ENCODE measurements at places on chromosomes 7 and 10. TPM values are rescaled to one million over a fixed set of nuclear protein-coding genes. Genes with fewer than 3 reads are reported as not detected.

- no peaks in the 10 kb centered on the region for H3K27me3 ChIP-seq
- H3K36me3 ChIP-seq, result no peaks in the 10 kb centered on the region
- peaks cover 7% of the 10 kb centered on the region for H3K4me1 ChIP-seq
- H3K27ac ChIP-seq, result no peak overlapping the region
Measured at GRCh38 chr10:12489357-12489756, 140.0 kb downstream of the CAMK1D start.

- no peaks in the 10 kb centered on the region for H3K36me3 ChIP-seq
- no peaks in the 10 kb centered on the region for H3K27me3 ChIP-seq
- H3K27ac ChIP-seq, result no peak overlapping the region
- no peak overlapping the region for H3K4me3 ChIP-seq
- DNase-seq, result no peak
Measured at GRCh38 chr10:118629211-118629610, 33.8 kb upstream of the PRLHR start.

VPS50 gene
- 18.2 TPM for total RNA-seq

- no peaks in the 10 kb centered on the region for H3K4me1 ChIP-seq
- no peak for DNase-seq
- H3K36me3 ChIP-seq, result no peaks in the 10 kb centered on the region
- no peak overlapping the region for H3K4me3 ChIP-seq
- H3K27ac ChIP-seq, result no peak overlapping the region
Measured at GRCh38 chr10:126179637-126180036, 208.6 kb downstream of the ADAM12 start.

GRCh38 chr7:33959676-33960075 is 54.3 kb downstream of the BMPER start:
- H3K4me3 ChIP-seq, result no peak overlapping the region
- DNase-seq, result no peak
- H3K27me3 ChIP-seq, result no peaks in the 10 kb centered on the region
- no peaks in the 10 kb centered on the region for H3K4me1 ChIP-seq
- no peak overlapping the region for H3K27ac ChIP-seq

- no peaks in the 10 kb centered on the region for H3K27me3 ChIP-seq
- no peak for DNase-seq
- H3K4me1 ChIP-seq, result no peaks in the 10 kb centered on the region
- no peak overlapping the region for H3K4me3 ChIP-seq
Measured at GRCh38 chr7:15628876-15629275, 57.6 kb downstream of the MEOX2 start.

MMP21 gene
- 0.37 TPM for total RNA-seq

MYH16 gene
- not detected for total RNA-seq

DNA sequence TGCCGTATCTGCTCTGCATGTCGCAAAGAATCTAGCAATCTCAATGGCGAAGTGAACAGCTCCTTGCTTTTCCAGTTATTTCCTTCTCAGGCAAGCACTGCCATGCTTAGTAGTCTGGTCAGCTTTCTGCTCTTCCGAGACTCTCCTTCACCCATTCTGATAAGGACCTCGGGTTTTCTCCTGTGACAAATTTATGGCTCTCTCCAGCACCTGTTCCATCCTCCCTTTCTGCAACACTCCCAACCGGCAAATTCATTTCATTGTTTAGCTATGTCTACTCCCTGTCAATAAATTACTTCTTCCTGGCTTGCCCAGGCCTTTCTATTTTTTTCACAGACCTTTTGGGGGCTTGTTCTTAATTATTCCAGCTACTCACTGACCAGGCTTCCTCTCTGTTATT is 252.6 kb downstream of the SORCS3 start:
- no peak for DNase-seq
- no peaks in the 10 kb centered on the region for H3K4me1 ChIP-seq
- no peaks in the 10 kb centered on the region for H3K36me3 ChIP-seq
- no peak overlapping the region for H3K27ac ChIP-seq

TMEM130 gene
- total RNA-seq, result not detected

DNA sequence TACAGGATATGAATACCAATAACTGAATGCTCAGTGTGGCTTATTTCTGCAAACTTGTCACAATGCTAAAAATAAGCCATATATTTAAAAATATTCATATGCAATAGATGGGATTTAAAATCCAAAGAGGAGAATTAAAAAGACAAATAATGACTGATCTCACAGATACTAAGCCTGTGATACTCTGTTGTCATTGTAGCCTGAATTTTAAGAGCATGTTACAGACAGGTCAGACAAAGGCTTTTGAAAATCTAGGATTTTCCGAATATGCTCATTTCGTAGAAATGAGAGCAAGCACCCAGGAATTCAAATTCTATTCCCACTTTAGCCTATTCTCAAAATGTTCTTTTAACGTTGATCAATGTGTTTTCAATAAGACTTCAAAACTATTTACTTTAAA is 269.7 kb downstream of the PCDH15 start:
- H3K27me3 ChIP-seq, result no peaks in the 10 kb centered on the region
- H3K36me3 ChIP-seq, result no peaks in the 10 kb centered on the region
- DNase-seq, result no peak
- no peaks in the 10 kb centered on the region for H3K4me1 ChIP-seq
- H3K27ac ChIP-seq, result no peak overlapping the region

SFXN4 gene
- 34.1 TPM for total RNA-seq

OR13A1 gene
- under 0.01 TPM for total RNA-seq

GJD4 gene
- not detected for total RNA-seq

XRCC2 gene
- 0.33 TPM for total RNA-seq

GRCh38 chr7:17732083-17732482 is 208.2 kb downstream of the SNX13 start:
- DNase-seq, result no peak
- no peak overlapping the region for H3K27ac ChIP-seq
- H3K27me3 ChIP-seq, result no peaks in the 10 kb centered on the region
- H3K4me1 ChIP-seq, result no peaks in the 10 kb centered on the region
- no peaks in the 10 kb centered on the region for H3K36me3 ChIP-seq

DNA sequence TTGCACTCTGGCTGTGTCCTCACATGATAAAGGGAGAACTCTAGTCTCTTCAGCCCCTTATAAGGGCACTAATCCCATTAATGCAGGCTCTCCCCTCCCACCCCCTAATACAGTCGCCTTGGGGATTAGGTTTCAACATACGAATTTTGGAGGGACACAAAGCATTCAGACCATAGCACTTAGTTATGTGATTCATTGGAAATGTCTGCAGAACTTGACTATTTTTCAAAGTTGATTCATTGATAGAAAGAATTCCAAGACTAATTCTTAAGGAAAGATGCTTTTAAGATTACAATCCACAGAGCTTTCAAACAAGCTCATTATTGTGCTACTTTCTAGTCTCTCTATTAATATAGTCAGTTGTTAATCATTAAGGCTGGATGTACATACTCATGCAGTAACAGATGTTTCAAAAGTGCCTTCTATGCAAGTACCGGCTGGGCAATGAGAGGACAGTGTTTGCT is 85.3 kb upstream of the RPA3 start:
- no peaks in the 10 kb centered on the region for H3K27me3 ChIP-seq
- no peaks in the 10 kb centered on the region for H3K36me3 ChIP-seq
- no peak overlapping the region for H3K27ac ChIP-seq
- H3K4me1 ChIP-seq, result peaks cover 4% of the 10 kb centered on the region
- no peak for DNase-seq

DNA sequence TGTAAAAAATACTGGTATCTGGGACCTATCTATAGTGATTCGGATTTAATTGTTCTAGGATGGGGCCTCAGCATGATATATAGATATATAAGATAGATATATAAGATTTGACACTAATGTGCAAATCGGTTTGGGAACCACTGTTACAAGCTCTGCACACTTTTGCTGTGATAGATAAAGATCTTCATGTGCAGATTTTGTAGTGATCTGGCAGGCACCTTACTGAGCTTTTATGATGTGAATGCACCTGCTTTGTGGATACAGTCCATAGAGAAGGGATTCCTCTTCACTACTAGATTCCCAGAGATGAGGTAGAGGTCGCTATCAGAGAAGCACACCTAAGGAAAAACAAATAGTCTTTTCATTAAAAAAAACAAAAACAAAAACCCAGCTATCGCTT is 33.3 kb upstream of the PCGF5 start:
- H3K4me1 ChIP-seq, result no peaks in the 10 kb centered on the region
- H3K27ac ChIP-seq, result no peak overlapping the region
- H3K36me3 ChIP-seq, result no peaks in the 10 kb centered on the region
- DNase-seq, result no peak
- H3K4me3 ChIP-seq, result no peak overlapping the region

DNA sequence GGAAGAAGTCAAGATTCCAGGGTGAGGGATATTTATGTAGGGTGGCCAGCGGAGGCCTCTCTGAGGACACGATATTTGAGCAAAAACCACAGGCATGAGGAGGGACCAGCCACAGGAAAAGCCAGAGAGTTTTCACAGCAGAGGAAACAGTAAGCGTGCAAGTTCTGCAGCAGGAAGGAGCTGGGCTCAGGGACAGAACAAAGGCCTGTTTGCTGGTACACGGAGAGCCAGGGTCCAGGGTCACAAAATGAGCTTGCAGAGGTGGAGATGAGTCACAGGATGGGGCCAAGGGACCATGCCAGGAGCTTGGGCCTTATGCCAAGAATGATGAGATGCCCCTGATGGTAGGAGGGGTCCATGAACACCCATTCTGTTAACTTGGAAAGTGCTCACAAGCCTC is 283.5 kb downstream of the PLXNA4 start:
- no peaks in the 10 kb centered on the region for H3K27me3 ChIP-seq
- no peak overlapping the region for H3K27ac ChIP-seq
- H3K4me1 ChIP-seq, result no peaks in the 10 kb centered on the region
- no peak for DNase-seq
- no peak overlapping the region for H3K4me3 ChIP-seq

GRCh38 chr10:11005725-11006427 is 11.8 kb upstream of the CELF2 start:
- H3K4me1 ChIP-seq, result no peaks in the 10 kb centered on the region
- H3K36me3 ChIP-seq, result no peaks in the 10 kb centered on the region
- no peak overlapping the region for H3K27ac ChIP-seq
- no peaks in the 10 kb centered on the region for H3K27me3 ChIP-seq
- no peak overlapping the region for H3K4me3 ChIP-seq
- no peak for DNase-seq

SNX10 gene
- 14.0 TPM for total RNA-seq

TMEM273 gene
- total RNA-seq, result 3.3 TPM

CLDN3 gene
- 21.1 TPM for total RNA-seq

- H3K27ac ChIP-seq, result peak overlapping the region; percentile 54
- no peaks in the 10 kb centered on the region for H3K4me1 ChIP-seq
Measured at GRCh38 chr10:70477661-70478162, 855 bp upstream of the PALD1 start.

DNA sequence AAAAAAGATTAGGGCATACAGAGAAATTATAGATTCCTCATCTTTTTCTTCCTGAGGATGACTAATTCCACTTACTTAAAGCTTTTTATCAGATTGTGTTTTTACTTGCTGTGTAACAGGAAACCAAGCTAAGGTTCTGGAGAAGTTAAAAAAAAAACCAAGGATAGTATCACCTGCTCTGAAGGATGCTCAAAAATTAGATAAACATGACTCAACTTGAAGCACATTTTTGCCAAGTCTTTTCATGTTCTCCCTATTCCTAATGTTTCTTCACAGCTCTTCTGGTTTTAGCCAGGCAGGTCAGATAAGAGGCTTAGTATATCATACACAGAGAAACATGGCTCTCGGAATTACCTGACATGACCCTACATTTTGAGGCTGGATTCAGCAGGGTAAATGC is 90.3 kb downstream of the CPEB3 start:
- H3K4me3 ChIP-seq, result no peak overlapping the region
- H3K36me3 ChIP-seq, result no peaks in the 10 kb centered on the region
- no peaks in the 10 kb centered on the region for H3K27me3 ChIP-seq
- no peak overlapping the region for H3K27ac ChIP-seq
- H3K4me1 ChIP-seq, result no peaks in the 10 kb centered on the region

- H3K4me3 ChIP-seq, result peak overlapping the region; percentile 91
- no peaks in the 10 kb centered on the region for H3K27me3 ChIP-seq
- no peak for DNase-seq
- H3K36me3 ChIP-seq, result no peaks in the 10 kb centered on the region
- peaks cover 26% of the 10 kb centered on the region for H3K4me1 ChIP-seq
- H3K27ac ChIP-seq, result peak overlapping the region; percentile 97
Measured at GRCh38 chr10:35089611-35090161, 455 bp downstream of the CUL2 start.

DNA sequence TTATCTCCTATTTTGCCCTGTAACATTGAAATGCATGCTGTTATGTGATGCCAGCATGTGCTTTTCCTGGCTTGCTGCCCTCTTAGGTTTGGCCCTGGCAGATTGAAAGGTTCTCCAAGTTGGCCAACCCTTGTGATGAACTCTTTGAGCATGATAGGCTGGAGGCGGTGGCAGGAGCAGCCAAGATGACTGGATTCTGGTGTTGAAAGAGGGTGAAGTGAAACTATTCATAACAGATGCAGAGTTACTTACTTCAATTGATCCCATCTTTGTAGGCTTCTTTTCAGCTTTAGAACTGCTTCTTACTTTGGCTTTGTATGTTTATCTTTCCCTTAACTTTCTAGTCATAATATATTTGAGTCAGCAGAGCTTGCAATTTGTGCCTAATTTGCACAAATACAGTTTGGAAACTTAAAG is 57.6 kb downstream of the BICC1 start:
- H3K27me3 ChIP-seq, result no peaks in the 10 kb centered on the region
- DNase-seq, result no peak
- no peak overlapping the region for H3K4me3 ChIP-seq
- H3K4me1 ChIP-seq, result no peaks in the 10 kb centered on the region

DNA sequence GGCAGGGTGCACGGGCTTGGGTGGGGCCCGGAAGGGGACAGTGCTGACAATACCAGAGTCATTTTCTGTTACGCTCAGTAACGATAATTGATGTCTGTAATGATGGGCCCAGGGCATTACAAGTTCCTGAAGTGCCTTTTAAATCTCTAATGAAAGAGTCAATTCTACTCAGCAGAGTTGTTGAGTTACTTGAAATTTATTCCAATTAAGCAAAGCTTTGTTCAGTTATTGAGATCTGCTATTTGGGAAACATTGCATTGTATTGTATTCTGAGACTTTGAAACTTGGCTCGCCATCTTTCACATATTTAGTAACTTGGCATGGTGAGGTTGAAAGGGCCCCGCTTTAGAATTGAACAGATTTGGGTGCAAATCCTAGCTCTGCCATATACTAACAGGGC is 34.7 kb downstream of the MINDY4 start:
- H3K36me3 ChIP-seq, result no peaks in the 10 kb centered on the region
- no peaks in the 10 kb centered on the region for H3K27me3 ChIP-seq
- DNase-seq, result no peak
- no peak overlapping the region for H3K27ac ChIP-seq
- H3K4me3 ChIP-seq, result no peak overlapping the region

ASB10 gene
- total RNA-seq, result not detected

JAKMIP3 gene
- 0.09 TPM for total RNA-seq

DNA sequence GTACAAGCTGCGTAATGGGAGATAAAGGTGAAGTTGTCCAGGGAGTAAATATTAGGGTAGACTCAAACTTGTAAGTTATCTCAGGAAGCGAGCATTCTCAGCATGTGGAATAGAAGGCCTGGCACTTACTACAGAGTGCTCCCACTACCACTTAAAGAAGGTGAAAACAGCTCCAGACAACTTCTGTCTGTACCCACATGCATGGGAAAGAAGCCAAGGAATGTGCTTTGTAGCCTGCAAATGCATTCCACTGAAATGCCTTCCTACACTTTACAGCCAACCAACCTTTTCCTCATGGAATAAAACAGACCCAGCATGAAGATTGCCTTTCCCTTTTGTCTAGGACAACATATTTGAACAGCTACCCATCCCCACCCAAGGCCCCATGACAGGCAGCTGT is 45.4 kb upstream of the NPSR1 start:
- H3K36me3 ChIP-seq, result no peaks in the 10 kb centered on the region
- H3K4me3 ChIP-seq, result no peak overlapping the region
- H3K27ac ChIP-seq, result no peak overlapping the region
- H3K4me1 ChIP-seq, result no peaks in the 10 kb centered on the region

- DNase-seq, result no peak
- H3K36me3 ChIP-seq, result no peaks in the 10 kb centered on the region
- no peaks in the 10 kb centered on the region for H3K4me1 ChIP-seq
Measured at GRCh38 chr10:17109475-17110207, 20.0 kb downstream of the CUBN start.

MEIG1 gene
- total RNA-seq, result 0.33 TPM
